ENCODE measurements at places on chromosomes 7 and 10. TPM values are rescaled to one million over a fixed set of nuclear protein-coding genes. Genes with fewer than 3 reads are reported as not detected.

- H3K4me1 ChIP-seq: no peaks in the 10 kb centered on the region
- no peaks in the 10 kb centered on the region for H3K36me3 ChIP-seq
- no peak for DNase-seq
- peaks cover 5% of the 10 kb centered on the region for H3K27me3 ChIP-seq
- no peak overlapping the region for H3K4me3 ChIP-seq
Measured at GRCh38 chr10:128463991-128464760, 338.0 kb upstream of the MKI67 start.

- no peak overlapping the region for H3K4me3 ChIP-seq
- H3K27ac ChIP-seq: no peak overlapping the region
- H3K36me3 ChIP-seq: no peaks in the 10 kb centered on the region
Measured at GRCh38 chr10:69865450-69865849, 63.7 kb downstream of the COL13A1 start.

GRCh38 chr10:44030132-44030531, 354.8 kb downstream of the CXCL12 start:
- H3K27ac ChIP-seq: no peak overlapping the region
- no peaks in the 10 kb centered on the region for H3K4me1 ChIP-seq
- H3K36me3 ChIP-seq: no peaks in the 10 kb centered on the region

GRCh38 chr7:131654249-131654558, 97.8 kb upstream of the PODXL start:
- peaks cover 3% of the 10 kb centered on the region for H3K4me1 ChIP-seq
- no peaks in the 10 kb centered on the region for H3K36me3 ChIP-seq
- no peaks in the 10 kb centered on the region for H3K27me3 ChIP-seq
- no peak overlapping the region for H3K4me3 ChIP-seq

- H3K4me1 ChIP-seq: peaks cover 15% of the 10 kb centered on the region
- H3K36me3 ChIP-seq: peaks cover 27% of the 10 kb centered on the region
- no peak for DNase-seq
- H3K27me3 ChIP-seq: no peaks in the 10 kb centered on the region
- no peak overlapping the region for H3K4me3 ChIP-seq
Measured at GRCh38 chr7:43873300-43873699, 4.0 kb upstream of the MRPS24 start.

- no peak overlapping the region for H3K27ac ChIP-seq
- DNase-seq: no peak
- H3K4me1 ChIP-seq: peaks cover 12% of the 10 kb centered on the region
- H3K27me3 ChIP-seq: no peaks in the 10 kb centered on the region
- no peaks in the 10 kb centered on the region for H3K36me3 ChIP-seq
- no peak overlapping the region for H3K4me3 ChIP-seq
Measured at GRCh38 chr10:13165177-13165576, 3.8 kb downstream of the MCM10 start.

DNA sequence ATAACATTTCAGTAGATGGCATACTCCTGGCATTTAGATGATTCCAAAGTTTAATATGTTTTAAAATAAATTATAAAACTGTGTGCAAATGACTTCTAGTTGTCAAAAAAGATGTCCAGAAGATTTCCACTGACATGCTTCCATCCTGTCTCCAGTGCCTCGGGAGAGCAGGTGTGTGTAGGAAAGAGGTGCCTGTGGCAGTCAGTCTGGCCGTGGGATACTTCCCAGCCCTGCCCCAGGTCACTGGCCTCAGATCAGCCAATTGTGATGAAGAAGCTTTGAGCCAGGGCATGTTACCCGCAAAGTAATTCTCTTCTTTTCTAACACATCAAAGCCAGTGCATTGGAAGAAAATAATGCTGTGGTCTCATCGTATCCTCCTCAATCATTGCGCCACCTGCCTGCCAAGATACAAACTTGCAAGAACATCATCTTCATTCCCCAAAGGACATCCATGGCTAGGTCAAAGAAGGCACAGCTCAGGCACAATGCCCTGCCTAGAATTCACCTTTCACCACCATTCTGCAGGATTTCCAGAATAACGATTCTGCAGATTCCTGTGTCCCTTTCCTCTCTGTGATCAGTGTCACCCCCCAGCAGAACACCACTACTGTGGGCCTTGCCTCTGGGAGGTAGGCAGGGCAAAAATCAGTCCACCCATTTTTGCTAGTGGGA, 6.3 kb upstream of the KCNMA1 start:
- H3K36me3 ChIP-seq: no peaks in the 10 kb centered on the region
- DNase-seq: peak; percentile 13
- no peak overlapping the region for H3K4me3 ChIP-seq
- peaks cover 12% of the 10 kb centered on the region for H3K27me3 ChIP-seq
- H3K27ac ChIP-seq: no peak overlapping the region

GRCh38 chr7:113099284-113099919, 12.8 kb upstream of the GPR85 start:
- no peaks in the 10 kb centered on the region for H3K36me3 ChIP-seq
- no peak for DNase-seq
- no peak overlapping the region for H3K4me3 ChIP-seq
- no peak overlapping the region for H3K27ac ChIP-seq
- no peaks in the 10 kb centered on the region for H3K27me3 ChIP-seq
- H3K4me1 ChIP-seq: no peaks in the 10 kb centered on the region

GRCh38 chr10:83917537-83918506, 221.5 kb upstream of the GHITM start:
- no peaks in the 10 kb centered on the region for H3K36me3 ChIP-seq
- H3K27me3 ChIP-seq: no peaks in the 10 kb centered on the region
- no peak overlapping the region for H3K4me3 ChIP-seq
- DNase-seq: no peak

- no peaks in the 10 kb centered on the region for H3K36me3 ChIP-seq
- no peaks in the 10 kb centered on the region for H3K4me1 ChIP-seq
Measured at GRCh38 chr7:157951300-157952049, 614.7 kb downstream of the DNAJB6 start.

The PLCE1 gene
- total RNA-seq: not detected

The PRTFDC1 gene
- 0.52 TPM for total RNA-seq

The SCART1 gene
- total RNA-seq: 5.0 TPM

The AASS gene
- 1.5 TPM for total RNA-seq

The WDFY4 gene
- 2.5 TPM for total RNA-seq
